ENCODE measurements at places on chromosomes 16 and 17.

DNA sequence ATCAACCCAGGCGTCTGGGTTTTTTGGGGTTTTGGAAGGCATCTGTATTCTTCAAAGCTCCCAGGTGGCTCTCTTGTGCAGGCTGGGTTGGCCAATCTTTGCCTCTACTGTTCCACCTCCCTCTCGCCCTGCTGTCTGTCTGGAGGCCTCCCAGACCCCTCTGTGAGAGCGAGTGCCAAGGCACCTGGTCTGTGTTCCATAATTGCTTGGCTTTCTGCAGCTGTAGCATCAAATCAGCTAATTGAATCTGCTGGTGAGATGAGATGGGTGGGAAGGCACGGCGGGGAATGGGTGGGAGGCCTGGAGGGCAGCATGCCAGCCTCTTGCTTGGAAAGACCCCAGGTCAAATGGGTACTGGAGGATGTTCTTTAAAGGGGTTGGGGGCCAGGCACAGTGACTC, 52.5 kb upstream of the CLEC19A start:
- DNase-seq: no peak

DNA sequence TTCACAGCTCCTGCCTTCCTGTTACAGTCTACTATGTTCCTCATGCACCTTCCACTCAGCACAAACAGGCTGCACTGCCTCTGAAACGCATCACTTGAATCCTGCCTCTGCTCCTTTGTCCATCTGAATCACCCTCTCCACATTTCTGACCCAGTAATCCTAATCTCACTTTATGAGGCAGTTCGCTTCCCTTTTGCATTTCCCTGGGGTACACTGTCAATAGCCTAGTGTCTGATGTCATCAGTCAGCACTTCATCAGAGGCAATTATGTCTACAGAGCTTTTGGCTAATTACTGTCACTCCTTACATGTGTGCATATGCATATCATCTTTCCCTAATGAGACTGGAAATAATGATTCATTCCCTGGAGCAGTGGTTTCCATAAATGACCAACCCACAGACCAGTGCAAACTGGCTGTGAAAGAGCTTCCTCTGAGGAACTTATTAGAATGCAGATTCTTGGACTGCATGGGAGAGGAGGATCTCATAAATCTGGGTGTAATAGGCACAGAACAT, 23.6 kb downstream of the CA4 start:
- DNase-seq: no peak

GRCh38 chr17:49407981-49408501, 6.6 kb downstream of the PHB1 start:
- peak; percentile 84 for DNase-seq

- no peak for DNase-seq
Observed at GRCh38 chr17:15366026-15366425, 24.6 kb upstream of the TEKT3 start.

- DNase-seq: no peak
Observed at GRCh38 chr16:10896165-10896564, 19.2 kb downstream of the CIITA start.

- DNase-seq: no peak
Observed at GRCh38 chr17:1347589-1348323, 52.3 kb downstream of the YWHAE start.

GRCh38 chr16:52068447-52069074, 478.4 kb downstream of the TOX3 start:
- no peak for DNase-seq

DNA sequence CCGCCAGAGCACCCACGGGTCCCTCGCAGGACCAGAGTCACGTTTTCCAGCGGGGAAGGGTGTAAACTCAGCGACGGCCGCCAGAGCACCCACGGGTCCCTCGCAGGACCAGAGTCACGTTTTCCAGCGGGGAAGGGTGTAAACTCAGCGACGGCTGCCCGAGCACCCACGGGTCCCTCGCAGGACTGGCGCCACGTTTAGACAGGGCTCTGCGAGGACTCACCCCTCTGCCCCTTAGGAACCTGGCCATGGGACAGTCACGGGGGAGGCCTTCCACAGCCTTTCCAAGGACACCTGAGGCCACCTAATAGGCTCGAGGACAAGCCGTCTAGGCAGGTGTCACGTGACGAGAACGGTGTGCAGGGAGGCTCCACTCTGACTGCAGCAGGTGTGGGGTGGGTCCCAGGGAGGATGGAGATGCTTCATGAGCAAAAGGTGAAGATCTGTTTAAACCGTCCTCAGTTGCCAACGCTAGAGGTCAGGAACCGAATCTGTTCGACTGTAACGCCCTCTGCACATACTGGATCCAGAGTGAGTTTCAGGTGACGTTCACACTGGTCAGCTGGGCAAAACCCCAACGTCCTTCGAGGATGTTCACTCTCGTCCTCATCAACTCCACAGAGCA, 48.0 kb upstream of the METRNL start:
- DNase-seq: no peak

DNA sequence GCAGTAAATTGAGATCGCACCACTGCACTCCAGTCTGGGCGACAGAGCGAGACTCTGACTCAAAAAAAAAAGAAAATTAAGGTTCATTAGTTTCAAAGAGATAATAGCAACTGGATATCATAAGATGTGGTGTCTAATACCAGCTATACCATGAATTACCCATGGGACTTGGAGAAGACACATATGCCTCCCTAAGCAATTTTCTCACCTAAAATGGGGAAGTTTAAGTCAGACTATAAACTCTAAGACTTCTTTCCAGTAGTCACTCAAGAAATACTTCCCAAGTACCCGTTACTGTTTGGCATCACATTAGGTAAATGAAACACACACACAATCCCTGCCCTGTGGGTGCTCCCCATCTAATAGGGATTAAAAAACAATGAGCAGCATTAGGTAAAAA, 22.6 kb downstream of the SMURF2 start:
- no peak for DNase-seq

DNA sequence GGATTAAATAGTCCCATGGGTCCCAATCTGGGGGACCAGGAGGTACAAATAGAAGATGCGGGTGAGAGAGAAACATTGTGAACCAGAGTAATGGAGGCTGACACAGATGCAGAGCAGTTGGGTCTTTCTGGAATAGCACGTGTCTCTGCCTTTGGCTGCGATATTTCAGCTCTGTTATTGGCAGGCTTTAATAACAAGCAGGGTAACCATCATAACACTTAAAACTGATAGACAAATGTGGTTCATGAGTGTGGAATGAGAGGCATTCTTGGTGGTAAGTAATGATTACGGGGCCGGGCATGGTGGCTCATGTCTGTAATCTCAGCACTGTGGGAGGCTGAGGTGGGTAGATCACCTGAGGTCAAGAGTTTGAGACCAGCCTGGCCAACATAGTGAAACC, 110.3 kb downstream of the SNX29 start:
- DNase-seq: no peak

DNA sequence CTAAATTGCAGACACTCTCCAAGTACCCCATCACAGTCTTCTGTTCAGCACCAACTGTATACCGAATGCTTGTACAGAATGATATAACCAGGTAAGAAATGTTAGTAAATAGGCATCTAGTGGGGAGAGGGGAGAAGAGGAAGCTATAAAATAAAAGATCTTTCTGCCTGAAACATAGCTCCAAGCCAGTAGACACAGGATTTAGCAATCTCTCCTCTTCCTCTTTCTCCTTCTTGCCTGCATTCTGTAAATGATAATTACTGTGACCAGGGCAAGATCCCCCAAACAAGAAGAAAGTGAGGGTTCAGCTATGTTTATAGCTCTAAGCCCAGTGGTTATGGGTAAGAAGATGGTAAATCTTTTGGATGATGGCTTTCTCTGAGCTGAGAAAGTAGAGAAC, 17.9 kb downstream of the ACSM3 start:
- DNase-seq: no peak

DNA sequence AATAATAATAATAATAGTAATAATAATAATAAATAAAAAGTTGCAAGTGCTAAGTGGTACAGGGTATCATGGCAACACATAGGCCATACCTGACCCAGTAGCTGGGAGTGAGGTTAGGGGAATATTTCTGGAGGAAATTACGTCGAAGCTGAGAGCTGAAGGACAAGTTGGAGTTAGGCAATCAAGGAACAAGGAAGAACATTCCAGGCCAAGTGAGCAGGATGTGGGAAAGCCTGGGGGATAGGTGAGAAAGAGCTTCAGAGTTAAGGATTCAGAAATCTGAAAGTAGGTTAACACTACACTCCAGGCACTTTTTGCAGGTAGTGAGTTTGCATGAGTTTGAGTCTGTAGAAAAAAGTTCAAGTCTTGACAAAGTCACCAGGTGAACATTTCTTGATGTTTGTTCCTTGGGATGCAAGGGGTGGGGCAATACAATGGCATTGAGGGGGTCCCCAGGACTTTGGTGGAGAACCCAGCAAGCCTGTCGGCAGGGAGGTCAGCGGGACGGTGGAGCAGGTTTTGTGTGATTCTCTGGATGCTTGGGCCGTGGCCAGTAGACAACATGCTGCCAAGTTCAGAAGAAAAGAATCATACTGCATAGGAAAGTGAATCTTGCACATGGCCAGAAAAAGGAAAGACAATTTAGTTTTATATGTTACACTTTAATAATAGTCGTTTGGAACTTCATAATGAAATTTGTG, 27.7 kb upstream of the MPHOSPH6 start:
- DNase-seq: no peak

GRCh38 chr16:67275321-67275720, 4.0 kb upstream of the PLEKHG4 start:
- DNase-seq: no peak

DNA sequence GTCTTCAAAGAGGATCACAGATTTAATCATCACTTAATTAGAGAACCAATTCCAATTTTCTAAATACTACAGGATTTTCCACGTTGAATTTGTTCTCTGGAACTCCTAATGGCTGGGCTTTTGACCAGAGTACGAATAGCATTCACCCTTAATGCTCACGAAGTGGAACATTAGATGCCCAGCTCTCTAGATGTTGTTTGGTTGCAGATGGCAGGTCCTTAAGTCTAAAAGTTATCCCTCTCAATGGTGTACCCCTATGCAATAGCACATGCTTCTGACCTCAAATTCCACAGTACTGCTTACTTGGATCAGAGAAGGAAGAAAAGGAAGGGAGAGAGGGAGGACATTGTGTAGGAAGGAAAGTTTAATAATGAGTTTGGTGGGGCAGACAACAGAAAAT, 8.6 kb upstream of the NACA2 start:
- no peak for DNase-seq

DNA sequence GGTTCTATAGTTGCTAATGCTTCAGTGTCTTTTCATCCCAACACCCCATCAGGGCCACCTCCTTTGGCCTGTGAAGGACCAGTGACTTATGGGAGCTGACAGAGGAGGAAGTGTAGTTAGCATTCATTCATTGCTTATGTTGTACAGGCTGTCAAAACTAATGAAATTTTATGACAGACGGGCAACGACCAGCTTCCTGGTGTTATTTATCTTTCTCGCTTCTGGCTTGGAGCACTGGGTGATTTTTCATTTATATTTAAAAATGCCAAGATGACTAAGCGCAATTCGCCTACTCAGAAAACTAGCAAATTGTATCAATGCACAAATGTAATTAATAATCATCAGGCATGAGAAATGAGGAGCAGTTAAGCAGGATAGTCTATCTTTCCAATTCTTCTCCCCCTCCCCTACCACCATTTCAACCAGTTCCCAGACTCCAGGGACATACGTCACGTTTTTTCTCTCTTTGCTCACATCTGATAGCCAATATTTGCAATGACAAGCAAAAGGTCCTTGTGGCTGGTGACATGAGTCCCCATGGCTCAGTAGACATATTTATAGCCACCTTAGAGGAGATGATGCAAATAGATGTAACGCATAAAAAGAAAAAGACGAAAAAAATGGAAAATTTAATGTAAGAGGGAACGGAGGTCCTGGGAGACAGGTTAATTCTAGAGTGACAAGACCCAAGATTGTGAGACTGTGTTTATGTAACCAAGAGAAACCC, 11.2 kb downstream of the CDRT15 start:
- no peak for DNase-seq

- DNase-seq: no peak
Observed at GRCh38 chr16:69498926-69499325, 66.8 kb upstream of the NFAT5 start.

- DNase-seq: no peak
Observed at GRCh38 chr16:53991754-53992378, 287.9 kb downstream of the FTO start.

- no peak for DNase-seq
Observed at GRCh38 chr16:5951486-5951885, 853.9 kb upstream of the EEF2KMT start.

- no peak for DNase-seq
Observed at GRCh38 chr16:53692146-53692545, 11.5 kb downstream of the RPGRIP1L start.

DNA sequence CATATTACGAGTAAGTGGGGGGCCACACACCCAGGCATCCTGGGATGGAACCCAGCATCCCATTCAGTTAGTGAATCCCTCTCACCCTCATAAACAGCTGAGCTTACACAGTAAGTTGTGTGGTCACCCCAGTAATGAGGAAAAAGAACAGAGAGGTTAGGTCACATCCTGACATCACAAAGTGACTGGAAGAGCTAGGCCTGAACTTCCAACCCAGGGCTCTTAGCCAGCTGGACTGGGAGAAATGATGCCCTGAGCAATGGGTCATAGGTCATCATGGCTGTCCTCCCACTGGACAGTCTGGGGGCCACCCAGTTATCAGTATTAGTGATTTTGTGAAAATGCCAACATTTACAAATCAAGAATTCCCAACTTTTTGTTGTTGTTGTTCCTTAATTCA, 205.3 kb downstream of the ZNF423 start:
- no peak for DNase-seq

- no peak for DNase-seq
Observed at GRCh38 chr17:71378036-71378435, 742.8 kb upstream of the SOX9 start.

DNA sequence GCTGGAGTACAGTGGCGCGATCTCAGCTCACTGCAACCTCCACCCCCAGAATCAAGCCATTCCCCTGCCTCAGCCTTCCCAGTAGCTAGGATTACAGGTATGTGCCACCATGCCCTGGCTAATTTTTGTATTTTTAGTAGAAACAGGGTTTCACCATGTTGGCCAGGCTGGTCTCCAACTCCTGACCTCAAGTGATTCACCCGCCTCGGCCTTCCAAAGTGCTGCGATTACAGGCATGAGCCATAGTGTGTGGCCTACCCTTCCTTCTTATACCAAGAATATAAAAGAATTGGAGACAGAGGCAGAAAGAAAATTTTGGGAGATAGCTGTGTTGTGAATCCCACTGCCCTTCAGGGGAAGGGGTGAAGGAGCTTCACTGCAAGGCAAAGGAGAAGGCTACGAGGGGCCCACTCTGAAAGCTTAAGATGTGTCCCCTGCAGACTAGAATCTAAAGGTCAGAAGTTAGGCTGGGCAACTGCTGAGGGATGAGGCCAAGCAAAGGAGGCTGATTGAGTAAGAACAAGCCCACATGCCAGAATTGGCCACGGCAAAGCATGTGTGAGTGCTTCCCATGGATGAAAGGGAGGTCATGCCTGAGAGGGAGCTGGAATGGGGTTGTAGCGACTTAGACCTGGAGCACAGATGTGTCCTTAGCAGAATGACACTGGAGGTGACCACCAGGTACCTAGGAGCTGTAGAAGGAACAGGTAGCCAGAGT, 8.4 kb upstream of the CRYBA1 start:
- DNase-seq: no peak

- DNase-seq: no peak
Observed at GRCh38 chr17:59124665-59125064, 18.0 kb upstream of the TRIM37 start.
